ENCODE measurements at places on chromosomes 13 and 19.

DNA sequence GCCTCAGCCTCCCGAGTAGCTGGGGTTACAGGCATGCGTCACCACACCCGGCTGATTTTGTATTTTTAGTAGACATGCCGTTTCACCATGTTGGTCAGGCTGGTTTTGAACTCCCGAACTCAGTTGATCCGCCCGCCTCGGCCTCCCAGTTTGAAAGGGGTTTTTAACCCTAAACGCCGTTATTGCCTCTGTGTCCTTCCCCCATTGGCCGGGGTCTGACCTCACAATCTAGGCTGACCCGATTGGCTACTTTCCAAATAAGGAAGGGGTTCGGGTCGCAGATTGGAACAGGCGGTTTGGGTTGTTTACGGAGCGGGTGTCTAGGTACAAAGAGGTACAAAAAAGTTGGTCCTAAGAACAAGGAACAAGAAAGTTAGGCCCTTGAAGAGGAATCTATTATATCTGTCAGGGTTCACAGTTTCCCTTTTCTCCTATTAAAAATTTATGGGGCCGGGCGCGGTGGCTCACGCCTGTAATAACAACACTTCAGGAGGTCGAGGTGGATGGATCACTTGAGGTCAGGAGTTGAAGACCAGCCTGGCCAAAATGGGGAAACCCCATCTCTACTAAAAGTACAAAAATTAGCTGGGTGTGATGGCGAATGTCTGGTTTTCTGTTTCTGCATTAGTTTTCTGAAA lies 1.0 kb downstream of the ZNF253 start:
- peak; percentile 11 for DNase-seq

DNA sequence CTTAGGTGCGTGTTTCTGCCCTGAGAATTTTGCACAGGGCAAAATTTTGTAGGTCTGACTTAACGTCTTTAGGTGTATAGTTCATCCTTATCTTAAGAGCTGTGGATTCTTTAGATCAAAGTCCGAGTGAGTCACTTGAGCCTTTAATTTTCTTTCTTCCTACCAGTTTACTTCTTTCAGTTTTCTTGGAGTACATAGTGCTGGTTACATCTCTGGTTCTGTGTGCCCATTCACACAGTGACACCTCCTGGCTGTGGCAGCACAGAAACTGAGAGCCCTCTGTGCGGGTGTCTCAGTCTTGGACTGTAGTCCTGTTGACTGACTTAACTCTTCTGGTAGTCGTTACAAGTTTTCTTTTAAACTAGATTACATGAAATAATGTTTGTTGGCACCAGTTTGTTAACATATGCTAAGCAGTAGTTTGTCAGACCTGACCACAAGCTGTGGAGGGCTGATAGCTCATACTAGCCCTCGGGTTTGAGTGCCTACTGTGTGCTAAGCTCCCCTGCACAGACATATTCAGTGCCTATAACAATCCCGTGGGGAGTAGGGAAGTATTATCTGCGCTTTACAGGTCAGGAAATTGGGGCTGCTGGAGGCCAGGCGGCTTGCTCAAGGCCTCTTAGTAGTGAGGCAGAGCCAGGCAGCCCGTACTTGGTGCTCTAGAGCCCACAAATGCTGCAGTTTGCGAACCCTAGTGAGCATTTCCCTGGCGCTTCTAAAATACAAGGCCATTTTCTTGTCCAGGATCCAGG lies 1.6 kb downstream of the GATAD2A start:
- DNase-seq, result no peak

- no peak for DNase-seq
Observed at GRCh38 chr19:12095111-12095790, 30.7 kb downstream of the ZNF844 start.

DNA sequence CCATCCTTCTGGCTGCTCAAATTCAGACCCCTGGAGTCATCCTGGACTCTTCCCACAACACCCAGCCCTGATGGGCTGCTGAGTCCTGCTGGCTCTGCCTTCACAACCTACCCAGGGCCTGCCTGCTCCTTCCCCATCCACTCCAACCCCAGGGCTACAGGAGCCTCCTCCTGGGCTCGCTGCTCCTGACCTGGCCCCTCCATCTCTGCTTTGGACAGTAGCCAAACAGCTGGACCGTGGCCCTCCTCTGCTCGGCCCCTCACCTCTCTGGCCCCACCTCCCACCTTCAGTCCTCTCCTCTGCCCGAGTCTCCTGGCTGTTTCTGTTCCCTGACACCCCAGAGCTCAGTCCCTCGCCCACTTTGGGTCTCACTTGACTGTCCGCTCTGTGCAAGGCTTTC lies 66.7 kb downstream of the CEBPG start:
- DNase-seq, result no peak

DNA sequence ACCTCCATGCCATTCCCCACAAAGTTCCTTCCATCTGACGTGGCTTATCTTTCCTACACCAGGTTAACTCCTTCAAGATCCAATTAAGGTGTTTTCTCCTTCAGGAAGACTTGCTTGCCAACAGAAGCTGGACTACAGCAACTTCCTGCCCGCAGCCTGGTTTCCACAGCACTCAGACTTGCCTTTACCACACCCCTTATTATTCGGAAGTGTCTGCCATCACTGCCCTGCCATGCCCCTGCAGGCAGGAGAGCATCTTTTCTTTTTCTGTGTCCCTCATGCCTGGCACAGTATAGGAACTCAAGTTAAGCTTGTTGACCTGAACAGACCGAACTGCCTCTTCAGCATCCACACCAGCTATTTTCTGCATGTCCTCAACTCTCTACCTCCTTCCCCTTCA lies 168.0 kb downstream of the FOXO1 start:
- no peak for DNase-seq

GRCh38 chr13:102402290-102402689 lies 442 bp upstream of the FGF14 start:
- no peak for DNase-seq

DNA sequence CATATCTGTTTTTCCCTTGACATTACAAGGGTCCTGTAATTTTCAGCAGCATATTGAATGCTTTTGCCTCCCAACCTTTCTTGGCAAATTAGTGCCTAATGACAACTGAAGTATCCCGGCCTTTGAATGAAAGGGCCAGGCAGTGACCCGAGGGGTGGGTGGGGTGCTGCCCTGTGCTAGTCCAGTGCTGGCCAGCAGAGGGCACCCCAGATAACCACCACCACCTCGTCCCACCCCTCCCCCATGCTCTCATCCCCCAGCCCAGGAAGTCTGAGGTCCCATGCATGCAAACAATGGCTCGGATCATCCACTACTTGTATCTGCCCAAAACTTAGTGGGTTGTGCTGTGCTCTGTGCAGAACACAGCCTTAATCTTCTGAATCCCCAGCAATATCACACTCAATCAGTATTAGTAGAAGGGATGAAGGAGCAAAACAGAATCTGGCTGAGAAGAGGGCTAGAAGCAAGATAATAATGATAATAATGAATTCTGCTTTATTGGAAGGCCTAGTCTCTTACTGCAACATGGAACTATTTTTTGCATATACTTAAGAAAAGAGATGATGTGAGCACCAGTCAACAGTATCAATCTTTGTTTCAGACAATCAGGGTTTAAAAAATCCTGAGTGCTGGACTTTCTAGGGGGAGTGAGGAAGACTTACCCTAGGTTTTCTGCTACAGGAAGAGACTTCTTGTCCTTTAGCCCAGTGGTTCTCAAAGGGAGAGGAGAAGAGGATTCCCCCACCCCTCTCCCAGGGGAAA lies 3.8 kb downstream of the ATP12A start:
- DNase-seq, result peak; percentile 10

DNA sequence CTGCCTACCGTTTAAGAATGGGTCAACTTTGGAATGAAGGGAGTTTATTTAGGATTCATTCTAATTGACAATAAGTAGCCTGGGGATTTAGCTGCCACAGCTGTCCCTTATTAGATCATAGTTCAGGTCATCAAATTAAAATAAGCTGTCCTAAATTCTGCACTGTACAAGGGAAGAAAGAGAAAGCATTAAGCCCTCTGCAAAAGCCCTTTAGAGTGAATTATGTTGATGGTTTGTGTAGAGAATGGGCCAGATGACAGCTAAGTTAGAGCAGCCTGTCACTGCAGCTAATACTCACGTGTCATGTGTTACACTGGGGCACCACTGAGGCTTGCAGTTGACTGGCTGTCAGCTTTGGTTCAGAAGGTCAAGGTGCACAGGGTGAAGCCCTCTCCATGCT lies 737.1 kb upstream of the SLC10A2 start:
- no peak for DNase-seq

- DNase-seq, result peak; percentile 58
Observed at GRCh38 chr13:46179491-46179908, 2.5 kb downstream of the LCP1 start.

DNA sequence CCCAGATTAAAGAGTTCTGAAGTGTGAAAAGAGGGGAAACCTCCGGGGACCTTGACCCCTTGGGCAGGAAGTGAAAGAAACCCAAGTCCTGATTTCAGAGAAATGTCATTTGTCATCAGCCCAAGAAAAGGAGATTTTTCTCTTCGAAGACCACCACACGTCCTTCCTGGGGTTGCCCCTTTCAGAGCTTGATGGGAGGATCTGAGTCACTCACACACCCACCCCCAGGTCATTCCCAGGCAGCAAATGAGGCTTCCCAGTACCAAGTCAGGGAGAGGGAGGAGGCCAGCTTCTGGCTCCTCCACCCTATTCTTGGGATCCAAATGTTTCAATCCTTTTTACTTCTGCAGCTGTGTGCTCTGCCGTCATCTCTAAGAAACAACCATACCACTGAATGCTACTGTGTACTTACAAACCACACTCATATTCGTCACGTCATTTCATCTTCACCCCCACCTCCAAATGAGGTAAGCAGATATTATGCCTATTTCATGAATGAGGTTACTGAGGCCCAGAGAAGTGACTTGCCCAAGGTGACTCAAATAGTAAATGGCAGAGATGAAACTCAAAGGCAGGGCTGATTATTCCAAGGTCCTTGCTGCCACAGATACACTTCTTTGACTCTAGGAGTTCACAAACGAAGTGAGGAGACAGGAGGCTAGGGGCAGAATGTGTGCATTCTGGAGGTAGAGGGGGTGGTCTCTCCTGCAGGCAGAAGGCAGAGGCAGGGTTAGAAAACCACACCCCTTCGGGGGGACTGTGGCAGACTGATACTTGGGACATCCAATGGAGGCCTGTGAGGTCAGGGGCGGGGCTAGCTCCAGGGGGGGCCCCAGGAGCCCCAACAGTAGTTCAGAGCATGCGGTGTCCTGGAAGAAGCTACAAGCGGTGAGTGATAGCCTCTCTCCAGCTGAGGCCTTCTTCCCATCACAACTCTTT lies 5.0 kb upstream of the KMT2B start:
- no peak for DNase-seq

- DNase-seq, result no peak
Observed at GRCh38 chr13:64482373-64482772, 2747.8 kb downstream of the PCDH9 start.

GRCh38 chr13:36917311-36917710 lies 2.7 kb downstream of the SMAD9 start:
- no peak for DNase-seq

DNA sequence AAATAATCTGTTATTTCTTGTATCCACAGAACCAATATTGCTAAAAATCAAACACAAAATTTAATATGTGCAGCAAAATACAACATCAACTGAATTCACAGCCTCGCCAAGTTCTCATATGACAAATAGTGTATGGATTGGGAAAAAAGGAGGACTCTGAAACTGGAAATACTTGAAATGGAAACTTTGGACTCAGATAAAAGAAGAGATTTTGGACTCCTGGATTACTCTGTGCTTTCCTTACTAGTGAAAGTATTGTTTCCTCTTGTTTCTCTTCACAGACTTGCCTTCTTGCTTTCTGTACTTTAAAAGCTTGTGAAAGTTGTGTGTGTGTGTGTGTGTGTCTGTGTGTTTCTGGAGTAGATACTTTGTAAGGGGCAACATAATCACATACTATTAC lies 1596.3 kb downstream of the PCDH9 start:
- DNase-seq, result no peak

DNA sequence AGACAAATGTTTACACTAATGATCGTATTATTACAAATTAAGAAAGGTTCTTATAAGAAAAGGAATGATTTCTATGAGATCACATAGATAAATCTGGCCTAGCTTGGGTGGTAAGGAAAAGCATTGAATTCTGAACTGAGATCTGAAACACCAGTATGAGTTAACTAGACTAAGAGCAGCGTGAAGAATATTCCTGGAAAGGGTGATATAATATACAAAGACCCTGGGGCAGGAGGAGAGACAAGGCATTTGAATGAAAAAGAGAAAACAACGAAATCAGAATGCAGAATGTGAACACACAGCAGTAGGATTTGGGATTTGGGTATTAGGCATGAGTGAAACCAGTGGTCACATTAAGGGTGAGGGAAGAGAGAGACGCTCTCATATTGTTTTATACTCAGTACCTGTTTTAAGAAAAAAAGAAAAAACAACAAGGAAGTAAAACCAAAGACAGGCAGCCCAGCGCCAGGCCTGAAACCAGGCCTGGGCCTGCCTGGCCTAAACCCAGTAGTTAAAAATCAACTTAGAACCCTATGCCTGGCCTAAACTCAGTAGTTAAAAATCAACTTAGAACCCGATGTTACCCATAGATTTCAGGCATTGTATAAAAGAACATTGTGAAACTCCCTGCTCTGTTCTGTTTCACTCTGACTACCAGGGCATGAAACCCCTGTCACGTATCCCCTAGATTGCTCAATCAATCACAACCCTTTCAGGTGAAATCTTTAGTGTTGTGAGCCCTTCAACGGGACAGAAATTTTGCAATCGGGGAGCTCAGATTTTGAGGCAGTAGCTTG lies 287.1 kb downstream of the ITGBL1 start:
- no peak for DNase-seq

DNA sequence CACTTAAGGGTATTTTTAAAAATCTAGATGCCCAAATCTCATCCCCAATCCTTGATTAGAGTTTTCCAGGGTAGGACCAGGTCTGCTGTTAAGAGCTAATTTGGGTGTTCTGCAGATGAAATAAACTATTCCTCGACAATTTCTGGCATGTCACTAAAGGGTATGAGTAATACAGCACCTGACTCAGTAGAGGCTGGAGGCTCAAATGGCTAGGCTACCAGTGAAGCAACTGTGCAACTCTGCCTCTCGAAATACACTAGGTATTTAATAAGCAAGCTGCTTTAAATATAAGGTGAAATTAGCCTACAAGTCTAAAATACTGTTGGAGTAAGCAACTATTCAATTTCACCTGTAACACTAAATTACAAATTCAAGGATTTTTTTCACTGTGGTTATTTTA lies 1.5 kb downstream of the RNF6 start:
- no peak for DNase-seq

- peak; percentile 60 for DNase-seq
Observed at GRCh38 chr19:46728693-46729339, 11.9 kb upstream of the PRKD2 start.

DNA sequence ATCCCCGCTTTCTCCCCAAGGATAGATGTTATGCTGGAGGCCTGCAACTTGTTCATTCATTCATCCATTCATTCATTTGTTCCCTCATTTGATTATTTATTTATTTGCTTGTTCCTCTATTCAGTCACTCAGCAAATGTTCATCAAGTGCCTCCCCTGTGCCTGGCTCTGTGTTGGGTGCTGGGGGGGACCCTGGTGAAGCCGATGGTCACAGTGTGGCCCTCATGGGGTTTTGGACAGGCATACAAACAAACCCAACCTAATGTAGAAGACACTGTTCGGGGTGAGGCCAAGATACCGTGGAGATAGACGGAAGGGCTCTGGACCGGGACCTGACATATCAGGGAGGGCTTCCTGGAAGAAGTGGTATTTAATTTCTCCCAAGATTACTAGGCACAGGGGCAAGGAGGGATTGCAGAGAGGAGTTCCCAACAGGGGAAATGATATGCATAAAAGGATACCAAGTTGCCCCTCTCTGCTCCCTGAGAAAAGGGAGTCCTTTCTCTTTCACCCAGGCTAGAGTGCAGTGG lies 58.1 kb downstream of the ZNF536 start:
- DNase-seq, result no peak
